NCI-H1092 (cell line): ENCODE measurements at places on chromosomes 7 and 10.

GRCh38 chr10:49185213-49185612, 3.0 kb downstream of the TMEM273 start:
- no peak for DNase-seq

DNA sequence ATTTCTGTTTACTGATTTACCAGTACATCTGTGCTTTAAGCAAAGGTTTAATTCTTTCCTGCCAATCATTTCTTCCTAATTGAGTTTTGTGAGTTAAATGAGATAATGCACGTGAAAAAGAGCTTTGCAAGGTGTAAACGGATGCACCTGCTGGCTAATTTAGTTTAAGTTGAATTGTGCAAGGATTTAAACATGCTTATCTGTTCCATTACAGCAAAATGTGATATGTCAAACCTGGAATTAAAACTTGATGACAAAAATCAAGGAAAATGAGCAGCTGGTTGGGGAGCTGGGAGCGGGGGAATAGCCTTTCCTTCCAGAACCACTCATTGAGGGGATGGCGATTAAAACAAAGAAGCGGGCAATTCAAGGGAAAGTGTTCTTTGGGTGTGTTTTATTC, 155.0 kb upstream of the CTTNBP2 start:
- DNase-seq, result no peak

DNA sequence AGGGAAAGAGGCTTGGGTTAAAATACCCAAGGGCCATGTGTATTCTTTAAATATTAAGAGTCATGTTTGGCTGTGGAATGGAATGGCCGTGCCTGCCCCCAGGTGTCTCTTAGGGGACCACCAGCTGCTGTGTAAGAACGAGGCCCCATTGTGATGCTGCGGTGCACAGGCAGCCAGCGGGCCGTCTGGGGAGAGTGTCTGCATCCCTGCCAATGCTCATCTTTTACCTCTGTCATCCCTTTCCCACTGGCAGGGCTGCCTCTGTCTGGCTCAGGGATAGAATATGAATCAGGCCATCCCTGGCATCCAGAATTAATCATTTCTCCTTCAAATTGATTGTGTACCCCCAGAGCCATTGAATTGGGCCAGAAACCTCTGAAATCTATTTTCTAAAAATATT, 137.8 kb upstream of the GALNT17 start:
- DNase-seq, result no peak

DNA sequence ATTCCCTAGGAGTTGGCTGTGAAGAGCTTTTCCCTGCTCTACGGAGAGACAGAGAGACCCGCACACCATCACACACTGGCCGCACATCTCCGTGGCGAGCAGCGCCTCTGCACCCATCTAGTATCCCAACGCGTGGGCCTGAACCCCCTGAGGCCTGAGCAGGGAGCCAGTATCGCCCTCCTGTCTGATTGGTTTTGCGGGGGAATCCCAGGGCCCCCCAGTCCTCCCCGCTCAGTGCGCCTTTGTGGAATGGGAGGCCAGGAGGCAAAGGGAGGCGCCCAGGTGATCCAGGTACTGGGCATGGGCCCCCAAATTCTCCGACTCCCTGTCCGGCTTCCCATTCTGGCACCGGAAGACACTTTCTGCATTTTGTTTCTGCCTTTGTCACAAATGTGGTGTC, 344.3 kb downstream of the GLRX3 start:
- no peak for DNase-seq

DNA sequence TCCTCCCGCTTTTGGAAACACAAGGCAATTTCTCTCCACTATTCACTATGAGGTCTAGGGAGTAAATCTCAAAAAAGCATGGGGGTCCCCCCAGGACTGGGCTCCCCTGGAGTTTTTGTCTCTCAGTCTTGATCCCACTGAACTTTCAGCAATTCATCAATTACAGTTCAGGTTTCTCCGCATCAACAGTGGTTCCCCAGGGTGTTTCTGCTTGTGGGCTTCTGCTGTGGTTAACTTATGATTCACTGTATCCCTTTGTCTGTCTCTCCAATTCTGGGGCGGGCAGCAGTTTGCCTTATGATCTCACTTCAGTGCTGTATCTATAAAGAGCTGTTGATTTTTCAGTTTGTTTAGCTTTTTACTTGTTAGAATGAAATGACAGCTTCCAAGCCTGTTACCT, 142.6 kb upstream of the CDC14C start:
- DNase-seq, result peak; percentile 50
